Activated CD8-positive, alpha-beta memory T cell treated with anti-CD3 and anti-CD28 coated beads for 48 hours (primary cell): ENCODE measurements at places on chromosomes 6 and 20.

DNA sequence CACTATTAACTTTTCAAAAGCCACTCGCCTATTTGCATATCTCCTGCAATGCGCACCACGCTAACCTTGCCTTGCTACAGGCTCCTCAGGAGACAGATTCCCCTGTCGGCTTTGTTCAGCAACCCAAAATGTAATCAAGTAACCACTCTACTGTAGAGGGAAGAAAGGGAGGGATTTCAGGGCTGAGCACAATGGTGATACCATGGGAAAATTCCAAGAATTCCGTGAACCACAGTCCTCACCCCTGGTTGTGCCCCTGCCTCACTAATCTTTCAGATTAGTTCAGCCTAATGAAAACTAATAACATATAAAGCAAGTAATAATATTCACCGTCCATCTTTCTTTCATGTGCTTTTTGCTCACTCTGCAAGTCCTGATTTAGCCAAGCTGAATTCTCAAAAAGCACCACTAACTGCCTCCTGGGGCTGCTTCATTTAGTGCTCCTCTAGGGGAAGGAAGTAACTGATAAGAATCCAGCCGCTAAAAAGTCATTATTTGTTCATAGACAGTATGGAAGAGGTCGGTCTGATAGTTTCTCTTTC, 6.6 kb downstream of the CITED2 start:
- DNase-seq: no peak

DNA sequence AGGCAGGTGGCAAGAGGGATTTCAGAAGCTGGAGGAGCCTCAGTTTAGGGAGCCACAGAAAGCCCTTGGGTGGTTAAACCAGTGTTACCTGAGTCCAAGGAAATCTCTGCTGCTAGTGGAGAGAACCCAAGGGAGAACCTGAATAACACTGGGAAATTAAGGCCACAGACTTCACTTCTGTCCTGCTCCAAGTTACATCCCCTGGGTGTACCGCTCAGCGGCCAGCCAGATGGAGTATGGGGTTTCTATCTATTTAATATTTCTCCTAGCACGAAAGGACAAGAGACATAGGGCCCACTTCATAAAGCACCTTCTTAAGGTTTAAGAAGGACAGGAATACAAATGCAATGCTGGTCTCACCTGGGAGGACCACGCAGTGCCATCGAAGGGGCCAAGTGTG, 5.8 kb upstream of the CNKSR3 start:
- no peak for DNase-seq

DNA sequence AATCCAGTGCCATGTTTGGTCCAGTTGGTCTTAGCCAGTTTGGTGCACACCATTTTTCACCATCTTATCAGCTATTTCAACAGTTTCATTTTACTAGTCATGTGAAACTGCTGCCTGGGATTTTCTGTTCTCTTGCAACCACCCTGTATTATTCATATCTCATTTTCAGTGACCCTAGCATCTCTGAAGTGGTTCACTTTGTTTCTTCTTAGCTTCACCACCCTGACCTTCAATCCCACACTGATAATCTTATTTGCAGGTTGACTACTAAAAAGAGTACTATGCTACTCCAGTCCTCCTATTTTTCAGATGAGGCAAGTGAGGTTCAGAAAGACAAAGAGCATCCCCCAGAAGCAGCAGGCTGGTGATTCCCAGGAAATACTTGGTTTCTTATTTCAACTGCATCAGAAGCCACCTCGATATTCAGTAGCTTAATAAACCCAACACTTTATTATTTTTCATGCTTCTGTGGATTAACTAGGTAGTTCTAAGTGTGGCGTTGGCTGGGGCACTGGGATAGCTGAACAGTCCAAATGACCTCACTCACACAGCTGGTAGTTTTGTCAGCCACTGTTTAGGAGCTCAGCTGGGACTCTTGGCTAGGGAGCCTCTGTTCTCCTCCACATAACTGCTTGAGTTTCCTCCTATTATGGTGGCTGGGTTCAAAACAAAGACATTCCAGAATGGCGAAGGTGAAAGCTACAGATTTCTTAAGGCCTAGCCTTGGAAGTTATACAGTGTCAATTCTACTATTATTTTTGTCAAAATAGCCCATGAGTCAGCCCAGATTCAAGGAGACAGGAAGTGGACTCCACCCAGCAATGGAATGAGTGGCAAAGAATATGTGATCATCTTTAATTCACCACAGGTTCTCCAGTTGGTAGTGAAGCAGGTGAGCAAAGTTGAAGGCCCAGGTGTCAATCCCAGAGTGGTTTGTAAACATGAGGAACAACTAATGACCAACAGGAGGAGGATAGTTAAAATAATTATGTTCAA, 40.6 kb downstream of the BPIFB4 start:
- DNase-seq: no peak

GRCh38 chr6:16168858-16169257, 40.0 kb downstream of the MYLIP start:
- DNase-seq: no peak

GRCh38 chr6:54236984-54237383, 71.3 kb upstream of the TINAG start:
- no peak for DNase-seq

DNA sequence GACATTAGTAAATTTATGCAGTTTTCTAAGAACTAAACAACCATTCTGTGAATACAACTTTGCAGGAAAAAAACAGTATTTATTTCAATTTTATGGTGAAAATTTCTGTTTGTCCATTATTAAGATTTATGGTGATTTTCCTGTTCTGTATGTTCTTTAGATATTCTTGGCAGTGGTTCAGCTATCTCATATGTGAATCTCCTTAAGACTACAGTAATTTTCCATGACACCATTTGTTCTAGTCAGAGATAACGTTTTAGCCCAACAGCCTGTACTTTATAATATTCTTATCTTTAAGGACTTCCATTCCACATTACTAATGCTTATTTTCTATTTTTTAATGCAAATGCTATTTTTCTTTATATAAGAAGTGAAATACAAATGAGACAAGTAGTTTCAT, 504.0 kb downstream of the RFPL4B start:
- no peak for DNase-seq

DNA sequence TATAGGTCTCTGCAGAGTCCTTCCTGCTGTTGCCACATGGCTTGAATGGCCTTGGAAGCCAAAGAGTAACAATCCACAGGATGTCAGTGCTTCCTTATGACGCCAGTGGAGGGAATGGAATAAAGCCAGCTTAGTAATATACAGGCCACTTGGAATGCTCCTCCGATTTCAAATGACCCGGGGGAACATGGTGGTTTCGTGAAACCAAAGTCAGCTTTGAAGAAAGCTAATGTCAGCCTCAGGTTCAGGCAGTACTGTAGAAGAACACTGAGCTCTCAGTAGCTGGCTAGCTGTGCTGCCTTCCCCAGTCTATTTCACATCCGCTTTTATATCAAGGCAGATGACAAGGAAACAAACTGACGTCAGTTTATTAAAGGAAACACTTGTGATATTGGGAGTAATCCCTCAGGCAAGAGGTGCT, 189.1 kb downstream of the DTNBP1 start:
- DNase-seq: no peak

- DNase-seq: no peak
These were observed 137.8 kb downstream of the BTBD9 start for GRCh38 chr6:38501931-38502330.

DNA sequence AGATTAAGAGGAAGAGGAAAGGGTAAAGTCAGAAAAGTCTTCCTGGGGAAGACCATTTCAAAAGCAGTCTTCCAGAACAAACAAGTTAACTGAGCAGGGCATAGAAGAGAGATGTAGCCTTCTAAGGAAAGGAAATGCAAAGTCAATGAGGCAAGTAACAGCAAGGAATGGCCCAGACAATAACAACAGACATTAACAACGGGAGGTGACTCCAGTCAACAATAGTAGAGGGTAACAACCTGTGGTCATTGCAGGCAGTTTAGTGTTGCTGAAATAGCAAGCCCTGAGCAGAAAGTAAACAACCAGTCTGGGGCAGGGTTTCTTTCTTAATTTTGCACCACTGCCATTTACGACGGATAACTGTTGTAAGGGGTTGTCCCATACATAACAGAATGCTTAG, 2.1 kb downstream of the MDN1 start:
- no peak for DNase-seq

DNA sequence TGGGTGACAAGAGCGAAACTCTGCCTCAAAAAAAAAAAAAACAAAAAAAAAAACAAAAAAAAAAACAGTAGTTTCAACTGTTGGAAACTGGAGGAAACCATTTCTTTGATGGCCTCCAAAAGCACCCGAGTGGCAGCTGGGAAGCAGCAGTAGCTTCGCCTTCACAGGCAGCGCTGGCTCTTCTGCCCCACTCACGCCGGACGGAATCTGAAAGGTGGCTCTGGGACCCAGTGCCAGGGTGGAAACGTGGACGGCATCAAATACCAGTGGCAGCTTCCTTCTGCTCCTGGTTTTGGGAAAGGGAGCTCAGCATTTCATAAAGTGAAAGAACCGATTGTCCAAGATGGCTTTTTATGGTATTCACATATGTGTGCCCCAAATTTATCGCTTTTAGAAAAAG, 159.4 kb downstream of the SMOC2 start:
- no peak for DNase-seq

DNA sequence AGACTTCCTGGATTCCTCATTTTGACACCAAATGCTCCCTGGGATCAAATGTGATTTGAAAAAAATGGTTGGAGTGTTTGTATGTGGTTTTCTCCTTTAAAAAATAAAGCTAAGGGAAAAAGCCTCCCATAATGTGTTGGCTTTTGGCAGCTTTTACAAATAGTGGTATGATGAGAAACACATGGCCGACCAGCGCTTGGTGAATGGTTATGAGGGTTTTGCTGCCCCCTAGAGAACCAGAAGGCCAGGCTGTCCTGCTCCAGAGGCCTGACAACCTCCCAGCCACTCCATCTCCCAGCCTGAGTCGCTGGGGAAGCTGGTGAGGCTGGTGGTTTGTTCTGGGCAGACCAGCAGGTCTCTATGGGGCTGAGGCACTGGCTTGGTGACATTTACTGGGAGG, 69.3 kb downstream of the CLIC5 start:
- DNase-seq: no peak

- DNase-seq: no peak
These were observed 35.0 kb downstream of the ARMC2 start for GRCh38 chr6:108883172-108883571.
